ENCODE measurements at places on chromosomes 6 and 20.

- DNase-seq, result no peak
Observed at GRCh38 chr6:137723273-137724017, 143.6 kb upstream of the TNFAIP3 start.

- DNase-seq, result no peak
Observed at GRCh38 chr20:36132802-36133211, 21.7 kb upstream of the EPB41L1 start.

- DNase-seq, result no peak
Observed at GRCh38 chr20:17935761-17936160, 32.8 kb downstream of the SNX5 start.

- DNase-seq, result no peak
Observed at GRCh38 chr20:60136645-60137401, 178.6 kb downstream of the CDH26 start.

- DNase-seq, result no peak
Observed at GRCh38 chr6:19153270-19153980, 683.7 kb upstream of the ID4 start.

- no peak for DNase-seq
Observed at GRCh38 chr20:5156675-5157448, 30.1 kb downstream of the CDS2 start.

DNA sequence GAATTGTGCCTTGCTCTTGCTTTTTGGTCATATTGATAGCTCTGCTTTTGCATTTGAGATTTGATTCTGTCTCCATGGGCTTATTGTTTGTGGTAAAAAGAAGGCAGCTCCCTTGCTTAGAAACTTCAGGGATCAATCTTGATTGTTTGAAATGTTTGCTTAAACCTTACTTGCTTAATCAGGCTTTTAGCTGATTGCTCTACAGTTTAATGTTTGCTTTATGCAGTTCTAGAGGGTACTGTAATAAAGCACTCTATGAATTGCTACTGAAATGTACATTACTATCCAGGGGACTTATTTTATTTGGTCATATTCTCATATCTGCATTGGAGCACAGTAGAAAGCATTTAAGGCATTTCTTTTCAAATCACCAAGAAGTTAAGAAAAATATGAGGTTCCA is 545.4 kb upstream of the HS3ST5 start:
- no peak for DNase-seq

GRCh38 chr6:140599916-140600315 is 1225.5 kb upstream of the CITED2 start:
- DNase-seq, result no peak
